ENCODE measurements at places on chromosomes 16 and 17. TPM values are rescaled to one million over a fixed set of nuclear protein-coding genes. Genes with fewer than 3 reads are reported as not detected.

The CHRNB1 gene
- polyA plus RNA-seq = 10.2 TPM

The OR1F1 gene
- not detected for polyA plus RNA-seq

The MPV17L gene
- 6.7 TPM for polyA plus RNA-seq

The PRAC2 gene
- polyA plus RNA-seq = not detected

The EIF3C gene
- polyA plus RNA-seq = 549 TPM

The C16orf96 gene
- polyA plus RNA-seq = 0.01 TPM

The KRT31 gene
- polyA plus RNA-seq = not detected

The NPIPB6 gene
- 0.12 TPM for polyA plus RNA-seq

The RASD1 gene
- polyA plus RNA-seq = 26.3 TPM

The CA7 gene
- not detected for polyA plus RNA-seq

The NPIPA2 gene
- 0.20 TPM for polyA plus RNA-seq

The MYLK3 gene
- 63.5 TPM for polyA plus RNA-seq

The OR3A3 gene
- not detected for polyA plus RNA-seq

The TP53TG3F gene
- polyA plus RNA-seq = not detected

The TBC1D3E gene
- polyA plus RNA-seq = 0.03 TPM

The SKA2 gene
- polyA plus RNA-seq = 29.2 TPM

The GLYR1 gene
- polyA plus RNA-seq = 56.3 TPM

The RNF227 gene
- polyA plus RNA-seq = 1.5 TPM

The UMOD gene
- polyA plus RNA-seq = not detected

The ATPAF2 gene
- 21.5 TPM for polyA plus RNA-seq

The RECQL5 gene
- polyA plus RNA-seq = 6.3 TPM

The C16orf54 gene
- 0.29 TPM for polyA plus RNA-seq

The PNMT gene
- 16.8 TPM for polyA plus RNA-seq

The RCVRN gene
- 0.29 TPM for polyA plus RNA-seq

The CACNG5 gene
- not detected for polyA plus RNA-seq

The TNP2 gene
- not detected for polyA plus RNA-seq

The KRT12 gene
- polyA plus RNA-seq = not detected

The TMEM107 gene
- 7.8 TPM for polyA plus RNA-seq

The MRPL38 gene
- 160 TPM for polyA plus RNA-seq

The RNF222 gene
- not detected for polyA plus RNA-seq

The CDH11 gene
- polyA plus RNA-seq = 3.2 TPM

The NLRC3 gene
- 0.26 TPM for polyA plus RNA-seq

The ZPBP2 gene
- not detected for polyA plus RNA-seq

The NR1D1 gene
- polyA plus RNA-seq = 24.4 TPM

The ACSM5 gene
- polyA plus RNA-seq = 1.7 TPM

The RASL10B gene
- 3.9 TPM for polyA plus RNA-seq

The TBC1D3G gene
- polyA plus RNA-seq = not detected

The TMC8 gene
- polyA plus RNA-seq = 0.96 TPM

The GPRC5B gene
- polyA plus RNA-seq = 208 TPM

The CDH5 gene
- polyA plus RNA-seq = 39.4 TPM

The LCAT gene
- polyA plus RNA-seq = 18.1 TPM

The HS3ST3B1 gene
- 1.8 TPM for polyA plus RNA-seq

The KRT34 gene
- not detected for polyA plus RNA-seq

The RBFOX1 gene
- polyA plus RNA-seq = 11.1 TPM

The PRAC1 gene
- not detected for polyA plus RNA-seq

The CTCF gene
- polyA plus RNA-seq = 11.9 TPM

The KIF19 gene
- polyA plus RNA-seq = 0.29 TPM

The DYNLRB2 gene
- polyA plus RNA-seq = 0.26 TPM

The KIF2B gene
- polyA plus RNA-seq = not detected

The POLR2C gene
- polyA plus RNA-seq = 17.9 TPM

The FBXW10 gene
- polyA plus RNA-seq = 0.07 TPM

The KRTAP17-1 gene
- polyA plus RNA-seq = not detected

The SPNS2 gene
- polyA plus RNA-seq = 27.7 TPM

The FAM171A2 gene
- 0.57 TPM for polyA plus RNA-seq

The ADCY7 gene
- polyA plus RNA-seq = 5.0 TPM

The FZD2 gene
- 3.0 TPM for polyA plus RNA-seq

All from heart right ventricle (tissue), 16 donors.